ENCODE measurements at places on chromosomes 3 and 15.

DNA sequence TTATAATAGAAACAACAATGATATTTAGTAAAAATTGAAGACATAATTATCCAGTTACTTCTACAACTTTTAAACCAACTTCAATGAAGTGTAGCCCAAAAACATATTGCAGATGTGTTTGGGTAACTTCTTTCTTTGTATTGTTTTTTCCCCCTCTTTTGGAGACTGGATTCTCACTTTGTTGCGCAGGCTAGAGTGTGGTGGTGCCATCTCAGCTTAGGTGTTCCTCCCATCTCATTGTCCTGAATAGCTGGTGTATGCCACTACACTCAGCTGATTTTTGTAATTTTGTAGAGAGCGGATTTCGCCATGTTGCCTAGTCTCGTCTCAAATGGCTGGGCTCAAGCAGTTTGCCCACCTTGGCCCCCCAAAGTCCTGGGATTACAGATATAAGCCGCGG lies 148.1 kb downstream of the FNDC3B start:
- DNase-seq, result no peak

- DNase-seq, result no peak
These were observed 95.9 kb upstream of the ATP11B start for GRCh38 chr3:182697345-182697919.

GRCh38 chr3:104939196-104939595 lies 427.5 kb upstream of the ALCAM start:
- no peak for DNase-seq

- no peak for DNase-seq
These were observed 18.8 kb downstream of the PLXND1 start for GRCh38 chr3:129587566-129588210.

- DNase-seq, result no peak
These were observed 245.0 kb downstream of the SHOX2 start for GRCh38 chr3:157861076-157861765.

GRCh38 chr3:43091481-43091880 lies 14.4 kb downstream of the POMGNT2 start:
- DNase-seq, result no peak

DNA sequence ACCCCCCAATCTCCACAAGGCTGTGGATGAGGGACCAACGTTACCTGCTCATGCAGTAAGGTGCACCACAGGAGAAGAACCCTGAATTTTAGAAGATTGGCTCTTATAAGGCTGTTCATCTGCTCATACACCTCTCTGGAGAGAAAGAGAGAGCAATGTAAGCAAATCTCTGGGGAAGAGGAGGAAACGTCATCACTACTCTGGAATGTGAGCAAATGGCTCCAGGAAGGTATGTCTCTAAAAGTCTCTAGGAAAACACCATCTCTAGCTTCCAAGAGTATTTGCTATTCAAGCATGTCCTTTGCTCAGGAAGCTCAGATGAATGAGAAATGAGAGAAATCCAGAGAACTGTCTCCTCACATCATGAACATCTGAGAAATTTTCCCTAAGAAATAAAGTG lies 235.4 kb downstream of the TBL1XR1 start:
- no peak for DNase-seq

DNA sequence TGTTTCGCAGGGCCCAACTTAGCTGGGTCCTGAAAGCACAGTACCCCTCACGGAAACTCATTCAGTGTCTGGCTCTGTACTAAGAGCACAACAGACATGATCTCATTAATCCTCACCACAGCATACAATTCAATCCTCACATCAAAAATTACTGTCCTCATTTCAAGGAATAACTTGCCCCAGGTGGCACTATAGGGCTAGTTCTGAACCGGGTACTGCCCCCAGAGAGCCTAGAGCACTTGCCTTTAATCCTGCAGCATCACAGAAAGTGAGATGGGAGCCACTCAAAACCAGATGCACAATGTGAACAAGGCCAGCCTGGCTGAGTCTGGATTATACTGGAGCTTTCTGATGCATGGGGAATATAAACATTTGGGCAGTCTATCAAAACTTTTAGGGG lies 122.6 kb downstream of the OSBPL10 start:
- no peak for DNase-seq

DNA sequence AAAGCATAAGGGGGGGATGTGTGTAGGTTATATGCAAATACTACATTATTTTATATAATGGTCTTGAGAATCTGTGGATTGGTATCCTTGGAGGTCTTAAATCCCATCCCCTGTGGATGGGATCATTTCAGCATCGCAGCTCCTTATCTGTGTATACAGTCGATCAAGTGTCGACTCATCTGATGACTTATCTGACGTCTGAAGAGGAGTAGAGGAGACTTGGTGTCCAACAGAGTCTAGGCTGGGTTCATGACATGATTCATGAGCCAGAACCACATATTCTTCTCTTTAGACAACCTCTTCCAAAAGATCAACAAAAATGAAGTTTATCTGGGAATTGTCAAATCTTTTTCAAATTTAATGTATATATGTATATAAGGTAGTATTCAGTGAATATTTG lies 220.7 kb downstream of the NR2F2 start:
- no peak for DNase-seq

DNA sequence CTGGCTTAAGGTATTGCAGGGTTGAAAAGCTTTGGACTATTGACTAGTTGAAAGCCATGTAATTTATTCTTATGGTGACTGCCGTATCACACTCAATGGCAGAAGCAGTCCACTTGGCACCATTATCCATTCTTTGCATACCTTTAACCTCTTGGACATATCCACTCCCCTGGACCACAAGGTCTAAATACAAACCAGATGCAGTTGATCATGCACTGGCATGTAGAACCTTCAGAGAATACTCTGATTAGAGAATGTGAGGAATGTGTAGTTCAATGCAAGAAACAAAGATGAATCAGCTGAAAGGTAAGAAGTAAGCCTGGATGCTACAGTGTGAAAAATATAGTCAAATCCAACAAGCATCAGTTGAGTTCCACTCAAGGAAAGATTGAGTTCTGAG lies 93.1 kb downstream of the FRMD5 start:
- DNase-seq, result no peak

- no peak for DNase-seq
These were observed 824.1 kb downstream of the FHIT start for GRCh38 chr3:60427109-60427508.

- no peak for DNase-seq
These were observed 23.0 kb upstream of the TOP2B start for GRCh38 chr3:25687742-25688141.

- DNase-seq, result no peak
These were observed 84.3 kb downstream of the SHQ1 start for GRCh38 chr3:72763751-72764440.

DNA sequence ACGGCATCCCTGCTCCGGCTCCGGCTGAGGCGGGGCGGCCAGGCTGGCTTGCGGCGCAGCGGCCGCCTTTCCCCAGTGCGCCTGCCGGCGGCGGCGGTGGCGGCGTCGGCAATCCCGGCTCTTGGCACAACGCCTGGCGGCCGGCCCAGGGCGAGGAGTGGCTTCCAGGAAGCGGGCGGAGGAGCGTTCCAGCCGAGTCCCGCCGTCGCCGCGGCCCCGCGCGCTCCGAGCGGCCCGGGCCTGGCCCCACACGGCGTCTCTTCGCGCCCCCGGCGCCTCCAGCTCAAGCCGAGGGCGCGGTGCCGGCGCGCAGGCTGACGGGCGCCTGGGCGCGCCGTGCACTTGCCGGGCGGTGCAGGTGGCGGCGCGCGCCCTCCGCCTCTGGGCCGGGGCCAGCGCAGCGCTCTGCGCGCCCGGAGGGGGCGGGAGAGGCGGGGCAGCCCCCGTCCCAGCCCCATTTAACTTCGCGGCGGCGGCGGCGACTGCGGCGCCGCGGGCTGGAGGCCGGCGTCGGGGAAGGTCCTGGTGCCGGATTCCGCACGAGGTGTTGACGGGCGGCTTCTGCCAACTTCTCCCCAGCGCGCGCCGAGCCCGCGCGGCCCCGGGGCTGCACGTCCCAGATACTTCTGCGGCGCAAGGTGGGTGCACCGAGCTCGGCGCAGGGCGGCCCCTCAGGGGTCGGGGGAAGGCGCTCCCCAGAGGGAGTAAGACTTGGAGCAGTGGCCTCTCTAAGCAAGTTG lies at the start of gene ADAMTSL3:
ADAMTSL3 (plus strand) TSS at position 485 of the 740 bp plus-strand sequence. CDS start 1,639 bp downstream, outside the sequence.
- DNase-seq, result no peak

GRCh38 chr3:35215525-35216500 lies 423.5 kb upstream of the ARPP21 start:
- DNase-seq, result no peak

Measured in stimulated activated naive CD4-positive, alpha-beta T cell treated with Interleukin-2 at 50 U/mL for 16 hours (primary cell).